SIG-M5 (cell line): ENCODE measurements at places on chromosomes 6 and 20.

DNA sequence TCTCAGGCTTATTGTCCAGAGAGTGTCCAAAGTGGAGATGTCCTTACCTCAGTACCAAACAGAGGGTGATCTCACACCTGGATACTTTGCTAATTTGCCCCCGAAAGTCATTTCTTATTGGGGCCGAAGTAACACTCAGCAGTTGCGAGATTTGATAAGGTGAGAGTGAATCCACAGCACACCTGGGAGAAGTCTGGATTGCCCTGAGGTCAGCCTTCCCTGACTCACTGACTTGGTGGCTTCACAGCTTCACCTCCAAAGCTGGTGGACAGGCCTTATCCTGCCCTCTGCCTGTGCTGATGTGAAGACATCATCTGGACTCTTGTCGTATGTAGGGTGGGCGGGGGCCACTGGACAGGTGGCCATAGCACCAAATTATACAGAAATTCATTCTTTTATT is 101.9 kb upstream of the ARMC2 start:
- no peak for DNase-seq

DNA sequence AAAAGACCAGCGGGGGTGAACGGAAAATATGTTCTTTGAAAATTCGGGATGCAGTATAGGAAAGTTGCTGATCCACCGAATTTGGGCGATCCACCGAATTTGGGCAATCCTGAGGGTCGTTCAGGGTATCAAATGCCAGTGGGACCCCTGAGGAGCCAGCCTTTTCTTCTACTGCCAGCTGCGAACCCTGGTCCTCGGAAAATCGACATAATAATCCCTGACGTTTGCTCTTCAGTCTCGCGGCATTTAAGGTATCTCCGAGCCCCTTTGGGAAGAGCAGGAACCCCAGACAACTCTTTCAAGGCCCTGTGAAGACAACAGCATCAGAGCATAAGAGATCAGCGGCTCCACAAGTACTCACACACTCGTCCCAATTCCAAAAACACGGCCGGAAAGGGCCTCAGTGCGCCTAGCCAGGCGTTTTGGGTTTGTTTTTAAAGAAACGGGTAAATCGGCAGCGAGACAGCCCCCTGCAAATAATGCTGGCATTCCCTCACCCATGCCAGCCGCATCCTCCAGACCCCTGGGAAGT is 1.0 kb downstream of the SIM1 start:
- DNase-seq: no peak

- DNase-seq: no peak
These were observed 117.8 kb downstream of the FOXA2 start for GRCh38 chr20:22466447-22467171.

DNA sequence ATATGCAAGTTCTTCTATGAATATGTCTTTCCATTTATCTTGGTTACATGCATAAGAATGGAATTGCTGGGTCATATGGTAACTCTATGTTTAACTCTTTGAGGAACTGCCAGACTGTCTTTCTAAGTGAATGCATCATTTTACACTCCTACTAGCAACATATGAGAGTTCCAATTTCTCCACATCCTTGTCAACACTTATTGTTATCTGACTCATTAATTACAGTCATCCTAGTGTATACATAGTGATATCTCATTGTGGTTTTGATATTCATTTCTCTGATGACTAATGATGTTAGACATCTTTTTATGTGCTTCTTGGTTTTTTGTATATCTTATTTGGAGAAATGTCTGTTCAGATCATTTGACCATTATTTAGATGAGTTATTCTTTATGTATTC is 96.7 kb upstream of the LAMP5 start:
- DNase-seq: no peak

DNA sequence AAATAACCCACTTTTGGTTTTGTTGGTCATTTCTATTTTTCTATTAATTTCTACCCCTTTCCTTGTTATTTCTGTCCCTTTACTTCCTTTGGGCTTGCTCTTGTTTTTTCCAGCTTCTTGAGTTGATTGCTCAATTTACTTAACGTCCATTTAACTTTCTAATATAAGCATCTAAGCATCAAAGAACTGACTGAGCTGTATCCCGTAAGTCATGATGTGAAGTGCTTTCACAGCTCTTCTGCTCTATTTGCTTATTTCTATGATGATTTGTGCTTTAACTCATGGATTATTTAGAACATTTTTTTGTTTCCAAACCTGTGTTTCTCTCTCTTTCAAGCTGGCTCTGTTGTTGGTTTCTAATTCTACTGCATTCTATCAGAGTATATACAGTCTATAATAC is 56.7 kb upstream of the SMIM29 start:
- DNase-seq: no peak

GRCh38 chr6:35475573-35475972 is 7.4 kb downstream of the RPL10A start:
- no peak for DNase-seq

GRCh38 chr20:20706285-20706684 is 6.2 kb downstream of the RALGAPA2 start:
- DNase-seq: no peak

DNA sequence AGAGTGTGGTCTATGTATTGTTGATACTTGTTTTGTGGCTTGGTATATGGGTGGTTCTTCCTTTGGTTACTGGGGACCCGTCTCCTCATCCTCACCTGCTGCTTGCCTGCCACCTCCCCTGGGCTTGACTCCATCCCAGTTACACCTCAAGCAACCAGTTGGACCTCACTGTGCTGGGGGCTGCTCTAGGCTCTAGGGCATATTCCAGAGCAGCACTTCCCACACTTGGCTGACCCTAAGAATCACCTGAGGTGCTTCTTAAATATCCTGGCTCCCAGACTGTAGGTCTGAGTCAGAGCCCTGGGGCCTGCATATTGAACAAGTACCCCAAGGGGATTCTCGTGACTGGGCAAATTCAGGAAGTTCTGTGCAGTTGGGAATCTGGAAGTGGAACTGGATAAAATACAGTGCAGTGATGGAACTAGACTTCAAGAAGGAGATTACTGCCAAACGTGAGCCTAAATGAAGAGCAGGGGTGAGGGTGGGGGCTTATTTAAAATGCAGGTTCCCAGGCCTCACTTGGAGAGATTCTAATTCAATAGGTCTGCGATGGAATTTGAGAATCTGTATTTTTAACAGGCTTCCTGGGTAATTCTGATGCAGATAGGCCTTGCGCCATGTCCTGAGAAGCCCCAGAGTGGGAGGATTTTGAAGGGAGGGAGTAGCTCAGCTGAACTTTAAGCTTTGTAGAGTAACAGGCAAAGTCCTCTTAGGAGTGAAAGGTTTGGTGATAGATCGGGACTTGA is 7.6 kb downstream of the SPATS1 start:
- DNase-seq: no peak

DNA sequence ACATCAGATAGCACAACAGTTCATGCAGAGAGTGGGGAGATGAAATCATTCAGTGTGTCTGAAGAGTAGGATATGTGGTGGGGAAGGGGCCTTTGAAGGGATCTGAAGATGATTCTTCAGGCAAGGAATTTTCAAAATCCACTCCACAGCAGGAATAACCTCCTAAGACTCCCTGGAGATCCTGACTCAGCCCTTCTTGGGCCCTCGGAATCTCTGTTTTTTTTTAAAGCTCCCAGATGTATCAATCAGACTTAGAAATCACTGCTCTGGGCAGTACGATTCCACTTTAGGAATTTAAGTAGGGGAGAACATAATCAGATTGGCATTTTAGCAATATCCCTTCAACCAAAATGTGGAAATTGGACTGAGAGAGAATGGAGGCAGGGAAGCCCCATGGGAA is 55.5 kb downstream of the RIOK1 start:
- no peak for DNase-seq

GRCh38 chr20:63518946-63519667 is 1.5 kb upstream of the PPDPF start:
- DNase-seq: no peak

GRCh38 chr20:51300104-51300503 is 242.4 kb downstream of the NFATC2 start:
- DNase-seq: no peak

- no peak for DNase-seq
These were observed 291.9 kb downstream of the KCNQ5 start for GRCh38 chr6:72913797-72914196.

- DNase-seq: no peak
These were observed 221.5 kb upstream of the DEFB112 start for GRCh38 chr6:50271266-50271665.

- no peak for DNase-seq
These were observed 298.8 kb downstream of the GMDS start for GRCh38 chr6:1946583-1946982.

DNA sequence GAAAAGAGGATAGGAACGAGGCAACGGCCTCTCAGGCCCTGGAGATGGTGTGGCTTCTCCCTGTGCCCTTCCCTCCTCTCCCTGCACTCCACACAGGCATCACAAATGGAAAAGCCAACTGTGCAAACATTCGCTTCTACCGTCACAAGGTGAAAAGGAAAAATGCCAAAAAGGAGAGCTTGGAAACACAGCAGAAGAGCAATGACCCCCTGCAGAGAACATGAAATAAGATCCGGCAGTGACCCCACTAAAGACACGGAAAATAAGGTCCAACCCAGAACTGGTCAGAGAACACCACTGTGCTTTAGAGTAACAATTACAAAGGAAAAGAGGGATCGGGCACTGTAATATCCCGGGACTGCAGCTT is 63.0 kb downstream of the SLC22A23 start:
- DNase-seq: no peak

- no peak for DNase-seq
These were observed 53.3 kb downstream of the CAP2 start for GRCh38 chr6:17446713-17447112.

DNA sequence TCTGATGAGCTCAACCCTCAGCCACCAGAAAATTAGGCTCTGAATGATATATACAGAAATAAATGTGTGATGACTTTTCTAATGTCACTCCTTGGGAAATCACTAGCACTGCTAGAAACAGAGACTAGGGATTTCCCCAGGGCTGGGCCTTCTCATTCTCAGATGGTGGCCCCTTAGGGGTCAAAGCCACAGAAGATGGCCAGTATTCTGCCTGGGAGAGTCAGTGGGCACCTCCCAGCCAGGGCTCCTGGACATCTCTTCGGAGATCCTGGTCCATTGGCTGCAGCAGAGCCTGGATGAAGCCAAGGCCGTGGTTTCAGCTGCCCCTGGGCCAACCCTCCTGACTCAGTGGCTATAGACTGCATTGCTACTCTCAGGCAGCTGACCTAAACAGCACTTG is 276.9 kb upstream of the SUPT3H start:
- DNase-seq: no peak

GRCh38 chr6:127090051-127090450 is 28.4 kb upstream of the RSPO3 start:
- no peak for DNase-seq

- DNase-seq: no peak
These were observed at the start of gene CUL9 for GRCh38 chr6:43181942-43182860. TSS of gene CUL9 (plus strand) at chr6:43182196. CDS start at chr6:43184311, 2,115 bp downstream.

DNA sequence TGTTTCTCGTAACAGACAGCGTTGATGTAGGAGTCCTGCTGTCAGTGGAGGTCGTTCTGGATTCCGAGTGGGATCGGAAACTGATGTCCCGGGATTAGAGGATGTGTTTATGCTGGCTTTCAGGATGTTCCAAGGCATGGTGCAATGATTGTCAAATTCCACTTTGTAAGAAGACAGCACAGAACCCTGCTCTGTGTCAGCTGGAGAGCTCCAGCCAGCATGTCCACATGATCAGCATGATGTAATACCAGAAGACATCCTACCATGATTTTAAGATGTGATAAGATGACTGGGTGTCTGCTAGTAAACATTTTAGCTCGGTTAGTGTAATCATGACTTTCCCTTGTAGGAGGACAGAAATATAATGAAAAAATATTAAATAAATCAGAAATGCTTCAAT is 20.3 kb downstream of the ENPP1 start:
- DNase-seq: no peak
